ENCODE measurements at places on chromosomes 4 and X.

GRCh38 chr4:15753081-15753480 lies 25.0 kb upstream of the CD38 start:
- DNase-seq: no peak

- no peak for DNase-seq
Measured at GRCh38 chr4:8001564-8002355, 62.1 kb upstream of the AFAP1 start.

DNA sequence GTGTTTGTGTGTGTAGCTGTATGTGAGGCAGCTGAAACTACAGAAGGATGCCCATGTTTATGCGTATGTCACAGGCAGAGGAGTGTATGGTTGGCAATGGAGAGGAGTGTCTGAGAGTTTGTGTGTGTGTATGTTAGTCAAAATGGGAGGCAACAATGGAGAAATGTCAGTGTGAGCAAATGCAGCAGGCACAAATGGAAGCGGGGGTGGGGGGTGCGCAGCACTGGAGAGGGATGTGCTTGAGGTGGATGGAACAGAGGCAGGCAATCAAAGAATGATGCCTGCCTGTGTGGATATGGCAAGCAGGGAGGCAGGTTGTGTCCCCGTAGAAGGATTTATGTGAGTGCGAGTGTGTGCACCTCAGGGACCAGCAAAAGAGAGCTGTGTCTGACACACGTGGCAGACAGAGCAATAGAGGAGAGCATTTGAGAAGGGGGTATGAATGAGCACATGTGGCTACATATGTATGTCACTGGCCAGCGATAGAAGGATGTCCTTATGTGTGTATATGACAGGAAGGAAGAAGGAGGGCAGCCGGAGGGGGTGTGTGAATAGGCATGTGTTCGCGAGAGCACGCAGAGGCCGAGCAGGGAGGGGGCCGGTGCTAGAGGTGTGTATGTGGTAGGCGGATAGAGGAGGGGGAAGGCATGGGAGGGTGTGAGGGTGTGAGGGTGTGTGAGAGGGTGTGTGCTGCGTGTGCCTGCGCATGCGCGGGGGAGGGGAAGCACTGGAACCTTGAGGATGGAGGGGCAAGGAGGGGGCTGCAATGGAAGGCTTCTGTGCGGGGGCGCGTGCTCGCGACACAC lies 1.1 kb downstream of the PJA1 start:
- DNase-seq: no peak

DNA sequence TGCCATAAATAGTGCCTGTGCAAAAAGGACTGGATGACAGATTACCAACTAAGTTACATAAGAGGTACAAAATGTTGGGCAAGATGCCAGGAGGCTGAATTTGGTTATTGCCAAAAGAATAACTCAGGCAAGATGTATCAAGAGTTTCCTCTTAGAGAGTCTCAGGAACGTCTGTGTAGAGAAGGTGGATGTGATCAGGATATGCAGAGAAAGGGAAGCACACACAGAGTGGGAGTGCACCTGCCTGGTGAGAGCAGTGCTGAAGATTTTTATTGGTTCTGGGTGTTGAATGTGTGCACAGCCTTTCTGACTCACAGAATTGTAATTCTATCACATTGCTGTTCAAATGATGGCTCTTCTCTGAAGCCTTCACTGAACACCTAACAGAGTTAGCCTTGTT lies 156.8 kb upstream of the HS3ST1 start:
- no peak for DNase-seq

GRCh38 chrX:22404297-22404696 lies 131.6 kb downstream of the CBLL2 start:
- no peak for DNase-seq
